ENCODE measurements at places on chromosomes 7 and 10.

GRCh38 chr7:54560198-54560597 lies 18.0 kb downstream of the VSTM2A start:
- no peak for DNase-seq

DNA sequence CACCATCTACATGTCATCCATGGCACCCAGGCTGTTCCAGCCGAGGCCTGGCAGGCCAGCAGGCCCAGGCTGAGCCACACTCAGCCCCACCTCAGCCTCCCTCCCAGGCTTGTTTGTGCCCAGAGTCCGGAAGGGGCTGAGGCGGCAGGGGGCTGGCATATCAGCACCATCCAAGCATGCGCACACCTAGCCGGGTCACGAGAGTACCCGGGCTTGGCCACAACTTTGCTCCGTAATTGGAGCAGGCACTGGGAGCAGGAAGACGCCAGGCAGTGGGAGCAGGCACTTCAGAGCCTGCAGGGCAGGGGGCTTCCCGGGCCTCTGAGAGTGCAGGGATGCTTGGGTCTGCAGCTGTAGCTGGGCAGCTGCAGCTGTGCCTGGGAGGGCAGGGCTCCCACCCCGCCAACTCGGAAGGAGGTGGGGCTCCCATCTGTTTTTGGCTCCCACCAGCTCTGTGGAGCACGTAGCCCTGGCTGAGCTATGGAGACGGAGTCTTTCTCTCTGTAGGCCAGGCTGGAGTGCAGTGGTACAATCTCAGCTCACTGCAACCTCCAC lies 15.2 kb upstream of the TSPAN15 start:
- no peak for DNase-seq

GRCh38 chr10:21832821-21833130 lies 170.8 kb downstream of the DNAJC1 start:
- DNase-seq: no peak

DNA sequence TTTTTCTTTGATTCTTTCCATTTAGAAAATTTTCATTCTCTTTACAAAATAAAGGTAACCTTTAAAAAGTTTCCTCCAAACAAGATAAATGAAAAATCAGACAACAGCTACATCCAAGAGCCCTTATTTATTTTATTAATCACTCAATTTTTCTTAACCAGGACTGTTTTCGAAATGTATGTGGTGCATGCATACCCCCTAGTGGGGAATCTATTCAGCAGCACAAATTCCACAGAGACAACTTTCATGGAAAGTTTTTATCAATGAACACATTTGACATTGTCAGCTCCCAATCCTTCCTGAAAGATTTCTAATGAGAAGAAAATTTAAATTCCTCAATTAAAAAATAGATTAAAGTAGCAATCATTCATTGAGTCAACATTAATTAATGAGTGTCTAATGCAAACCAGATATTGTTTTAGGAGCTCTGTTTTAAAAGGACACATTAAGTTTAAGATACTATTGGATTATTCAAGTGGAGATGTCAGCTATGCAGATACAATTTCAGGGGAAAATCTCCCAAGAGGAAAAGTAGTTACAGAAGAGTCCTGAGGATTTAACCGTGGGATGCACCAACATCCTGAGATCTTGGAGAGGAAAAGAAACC lies 5.2 kb upstream of the HTR7 start:
- no peak for DNase-seq

Measured in islet precursor cell (in vitro differentiated cells).